Spinal cord (tissue), 10 donors: ENCODE measurements at places on chromosomes 3 and 15.

DNA sequence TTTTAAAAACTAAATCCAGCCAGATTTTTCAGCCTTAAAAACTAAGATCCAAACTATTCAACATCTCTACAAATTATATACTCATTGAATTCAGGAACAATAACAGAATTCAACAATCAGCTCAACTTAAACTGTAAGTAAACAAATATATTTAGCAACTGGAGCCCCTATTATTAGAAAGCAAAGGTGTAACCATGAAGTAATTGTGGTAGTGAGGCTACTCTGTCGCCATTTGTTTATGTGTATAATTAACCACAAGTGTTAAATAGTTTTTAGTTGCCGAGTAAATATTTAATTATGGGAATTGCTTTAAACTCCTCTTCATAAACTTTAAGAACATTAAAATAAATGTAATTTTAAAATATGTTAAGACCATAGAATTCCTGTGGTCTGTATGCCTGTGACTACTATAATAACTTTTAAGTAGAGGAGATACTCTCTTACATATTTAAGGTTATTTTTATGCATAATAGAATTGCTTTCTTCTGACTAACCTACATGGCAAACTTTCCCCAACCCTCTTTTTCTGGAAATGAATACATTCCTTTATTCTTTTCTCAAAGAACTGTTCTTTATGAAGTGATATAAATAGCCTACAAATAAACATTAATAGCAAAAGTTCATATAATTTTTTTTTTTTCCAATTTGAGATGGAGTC is 51.2 kb downstream of the MFN1 start:
- DNase-seq, result no peak

DNA sequence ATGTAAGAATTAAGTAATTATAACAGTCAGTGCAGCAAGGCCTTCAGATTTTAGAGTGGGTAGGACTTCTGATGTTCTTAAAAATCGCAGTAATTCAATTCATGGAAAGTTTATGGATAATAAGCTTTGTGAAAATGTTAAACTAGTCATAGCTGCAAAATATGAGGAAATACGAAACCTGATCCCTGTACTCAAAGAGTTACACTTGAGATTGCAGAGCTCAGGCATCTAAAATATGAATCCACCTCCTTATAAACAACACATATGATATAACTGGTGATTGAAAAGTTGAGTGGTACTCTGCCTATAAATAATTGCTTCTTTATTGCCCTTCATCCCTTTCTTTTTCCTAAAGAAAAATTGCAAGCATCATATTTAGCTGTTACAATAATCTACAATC is 473.3 kb downstream of the OTOL1 start:
- DNase-seq, result no peak

DNA sequence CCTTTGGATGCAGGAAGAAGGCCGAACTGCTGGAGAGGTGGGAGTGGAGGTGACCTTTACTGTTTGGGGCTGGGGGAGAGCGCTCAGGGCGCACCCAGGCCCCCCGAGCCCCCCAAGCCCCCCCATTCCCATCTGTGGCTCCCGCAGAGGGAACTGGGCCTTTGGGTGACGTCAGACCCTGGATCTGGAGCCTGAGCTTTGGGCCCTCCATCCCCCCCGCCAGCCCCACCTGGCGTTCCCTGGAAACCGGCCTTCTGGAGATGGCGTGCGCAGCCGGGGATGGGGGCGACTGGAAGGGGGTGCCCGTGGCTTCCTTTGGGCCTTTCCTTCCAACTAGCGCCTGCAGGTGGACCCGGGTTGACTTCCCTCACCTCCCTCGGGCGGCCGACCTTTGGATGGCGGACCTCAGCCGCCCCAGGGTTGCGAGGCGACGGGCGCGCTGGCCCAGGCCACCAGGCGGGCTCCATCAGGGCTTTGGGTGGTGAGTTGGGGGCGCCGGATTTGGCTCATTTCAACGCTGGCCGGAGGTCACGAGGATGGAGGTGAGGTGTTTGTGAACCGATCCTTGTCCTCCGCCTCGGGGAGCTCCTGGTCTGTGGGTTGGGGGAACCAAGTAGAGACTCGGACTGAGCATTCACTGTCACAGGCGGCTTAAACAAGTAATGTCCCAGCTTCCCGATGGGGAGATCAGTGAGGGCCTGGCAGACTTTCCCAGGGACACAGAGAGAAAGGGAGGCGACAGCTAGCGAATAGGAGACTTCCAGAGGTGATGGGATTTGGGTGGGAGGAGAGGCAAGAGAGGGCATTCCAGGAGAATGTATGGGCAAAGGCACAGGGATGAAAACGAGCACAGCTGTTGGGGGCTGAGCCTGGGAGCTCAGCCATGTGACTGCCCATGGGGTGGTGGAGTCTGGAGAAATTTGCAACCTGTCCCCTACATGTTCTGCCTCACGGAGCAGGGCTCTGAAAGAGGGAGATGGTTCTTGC is 709 bp downstream of the SCAMP5 start:
- no peak for DNase-seq

DNA sequence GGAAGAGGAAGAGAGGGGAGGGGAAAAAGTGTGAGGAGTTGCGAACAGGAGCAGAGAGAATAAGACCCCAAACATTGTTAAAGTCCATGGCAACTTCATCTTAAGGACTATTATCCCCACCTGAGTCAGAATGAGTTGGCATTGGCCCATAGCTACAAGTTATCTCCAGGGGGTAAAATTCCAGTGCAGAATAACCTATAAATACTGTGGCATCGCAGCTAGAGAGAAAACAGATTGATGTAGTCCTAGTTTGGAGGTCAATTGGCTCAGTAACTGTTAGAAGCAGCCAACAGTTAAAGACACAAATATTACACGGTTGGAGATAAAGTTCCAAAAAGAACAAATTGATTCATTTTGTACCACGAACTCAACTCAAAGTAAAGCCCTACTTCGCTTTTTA is 313.9 kb upstream of the CCDC54 start:
- DNase-seq, result no peak

GRCh38 chr15:91821458-91821857 is 32.0 kb upstream of the SLCO3A1 start:
- no peak for DNase-seq

DNA sequence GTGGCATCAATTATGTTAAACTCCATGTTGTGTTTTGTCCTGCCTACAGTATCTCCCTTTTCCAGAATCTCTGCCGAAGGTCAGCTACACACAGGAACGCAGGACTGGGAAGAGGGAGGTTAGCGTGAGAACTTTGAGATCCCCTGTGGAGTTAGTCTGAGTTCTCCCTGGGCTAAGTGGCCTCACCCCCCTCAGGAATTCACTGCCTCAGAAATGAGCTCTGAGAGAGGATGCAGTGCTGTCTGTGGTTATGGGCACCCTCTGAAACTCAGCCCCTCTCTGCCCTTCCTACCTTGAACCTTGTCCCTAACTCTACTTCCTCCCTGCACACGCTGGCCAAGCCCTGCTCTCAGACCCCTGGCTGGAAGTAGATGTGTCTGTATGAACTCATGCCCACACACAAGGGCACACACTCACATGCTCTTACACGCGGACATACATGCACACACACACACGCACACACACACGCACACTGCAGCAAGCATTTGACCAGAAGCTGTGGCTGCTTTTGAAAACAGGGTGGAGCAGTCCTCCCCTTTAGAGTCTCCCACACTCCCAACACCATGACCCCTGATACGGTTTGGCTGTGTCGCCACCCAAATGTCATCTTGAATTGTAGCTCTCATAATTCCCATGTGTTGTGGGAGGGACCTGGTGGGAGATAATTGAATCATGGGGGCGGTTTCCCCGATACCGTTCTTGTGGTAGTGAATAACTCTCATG is 5.3 kb upstream of the VIPR1 start:
- DNase-seq, result peak; percentile 34

GRCh38 chr3:43497905-43498365 is 123.9 kb downstream of the ANO10 start:
- DNase-seq, result no peak

GRCh38 chr3:169980055-169980454 is 13.4 kb downstream of the SEC62 start:
- no peak for DNase-seq

GRCh38 chr15:94294556-94294955 is 63.2 kb downstream of the MCTP2 start:
- DNase-seq, result no peak
